ENCODE measurements at places on chromosomes 6 and 20. TPM values are rescaled to one million over a fixed set of nuclear protein-coding genes. Genes with fewer than 3 reads are reported as not detected.

The LY86 gene
- total RNA-seq = not detected

The PI3 gene
- total RNA-seq = not detected

The GTSF1L gene
- not detected for total RNA-seq

The HAO1 gene
- not detected for total RNA-seq

The RNF39 gene
- not detected for total RNA-seq

DNA sequence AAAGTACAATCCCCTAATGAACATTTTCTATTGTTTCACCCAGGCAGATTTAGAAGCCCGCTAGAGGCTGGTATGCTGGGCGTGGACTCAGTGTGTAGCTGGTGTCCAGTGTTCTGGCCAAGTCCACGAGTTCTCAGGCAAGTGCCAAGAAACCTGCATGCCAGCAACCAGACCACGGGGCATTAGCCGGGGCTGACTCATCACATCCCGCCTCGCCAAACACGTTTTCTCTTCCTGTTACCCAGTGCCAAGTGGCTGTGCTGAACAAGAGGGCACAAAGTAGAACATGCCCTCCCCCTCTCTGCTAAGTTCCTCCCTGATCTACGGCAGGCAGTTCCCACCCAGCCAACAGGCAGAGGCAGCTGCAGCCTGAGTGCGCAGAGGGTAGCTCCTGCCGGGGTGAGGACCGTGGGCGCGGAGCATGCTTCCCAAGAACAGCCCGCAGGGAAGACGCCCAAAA lies 29.6 kb downstream of the RAMACL start:
- peak; percentile 96 for DNase-seq

DNA sequence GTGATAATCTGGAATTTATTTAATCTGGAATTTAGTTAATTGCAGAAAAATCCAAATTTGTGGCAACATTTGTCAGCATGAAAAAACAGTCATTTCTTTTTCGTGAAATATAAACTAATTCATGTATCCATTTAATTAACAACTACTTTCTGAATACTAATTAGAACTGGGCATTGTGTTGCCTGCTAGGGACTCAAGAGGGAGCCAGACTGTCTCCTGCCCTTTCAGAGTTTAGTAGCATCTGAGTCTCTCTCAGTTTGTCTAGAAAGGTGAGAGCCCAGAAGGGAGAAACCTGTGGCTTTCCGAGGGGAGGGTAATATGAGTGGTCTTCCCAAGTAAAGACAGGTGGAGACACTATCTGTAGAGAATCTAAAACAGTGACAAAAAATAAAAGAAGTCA lies 210.9 kb upstream of the HDDC2 start:
- no peak for DNase-seq

DNA sequence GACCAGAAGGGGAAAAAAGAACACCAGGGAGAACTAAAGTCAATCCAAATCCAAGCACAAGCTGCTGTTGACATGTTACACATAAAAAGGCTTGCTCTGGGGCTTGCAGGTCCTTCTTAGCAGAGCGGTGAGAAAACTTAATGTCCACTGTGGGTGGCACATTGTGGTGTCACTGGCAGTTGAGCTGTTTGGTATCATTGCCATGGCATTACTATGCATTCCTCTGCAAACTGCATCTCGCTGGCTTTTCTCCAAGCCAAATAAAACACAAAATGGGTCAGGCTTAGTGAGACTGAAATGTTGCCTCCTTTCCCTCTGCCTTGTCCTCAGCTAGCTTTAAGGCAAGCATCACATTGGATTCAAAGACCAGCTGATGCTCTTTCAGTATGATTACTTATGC lies 40.9 kb downstream of the LY86 start:
- DNase-seq = no peak
